ENCODE measurements at places on chromosomes 7 and 10. TPM values are rescaled to one million over a fixed set of nuclear protein-coding genes. Genes with fewer than 3 reads are reported as not detected.

- no peak for DNase-seq
These were observed 3.5 kb upstream of the C7orf33 start for GRCh38 chr7:148587076-148587475.

- no peak for DNase-seq
These were observed 80.2 kb upstream of the PRR15 start for GRCh38 chr7:29483219-29484104.

DNA sequence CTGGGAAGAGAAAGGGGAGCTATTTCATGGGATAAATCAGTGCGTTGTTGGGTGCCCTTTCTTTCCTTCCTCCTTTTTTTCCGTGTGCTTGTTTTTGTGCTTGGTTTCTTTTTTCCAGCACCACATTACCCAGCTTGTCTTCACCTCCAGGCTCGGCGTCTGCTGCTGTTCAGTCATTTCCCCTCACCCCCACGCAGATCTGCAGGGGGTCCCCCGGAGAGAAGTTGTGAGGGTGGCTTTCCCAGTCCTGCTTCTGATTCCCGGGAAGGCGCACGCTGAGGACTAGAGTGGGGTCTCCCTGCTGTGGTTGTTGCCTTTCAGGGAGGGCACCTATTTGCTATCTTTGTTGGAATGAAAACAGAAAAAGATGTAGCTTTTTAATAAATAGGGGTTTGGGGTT, 1.6 kb downstream of the CAMK1D start:
- DNase-seq: no peak

- DNase-seq: no peak
These were observed 151.3 kb upstream of the SLC13A1 start for GRCh38 chr7:123351027-123351426.

DNA sequence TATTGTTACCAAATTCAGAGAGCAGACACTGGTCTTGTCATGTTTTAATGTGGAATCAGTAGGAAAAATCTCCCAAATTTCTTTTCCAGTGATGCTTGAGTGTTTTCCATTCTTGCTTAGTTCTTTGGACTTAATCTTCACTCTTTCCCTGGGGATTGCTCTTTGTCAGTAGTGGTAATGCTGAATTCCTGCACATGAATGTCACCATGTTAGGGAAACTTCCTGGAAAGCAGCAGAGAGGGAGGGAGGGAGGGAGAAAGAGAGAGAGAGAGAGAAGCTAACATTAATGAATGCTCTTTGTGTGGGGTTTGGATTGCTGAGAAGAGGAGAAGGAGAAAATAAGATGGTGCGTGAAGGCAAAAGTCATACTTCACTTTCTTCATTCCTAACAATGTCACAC, 295.3 kb upstream of the COBL start:
- no peak for DNase-seq

- DNase-seq: peak; percentile 69
These were observed 145.6 kb upstream of the FAM20C start for GRCh38 chr7:46830-47140.

- no peak for DNase-seq
These were observed 2.3 kb upstream of the CREB5 start for GRCh38 chr7:28409716-28410627.

DNA sequence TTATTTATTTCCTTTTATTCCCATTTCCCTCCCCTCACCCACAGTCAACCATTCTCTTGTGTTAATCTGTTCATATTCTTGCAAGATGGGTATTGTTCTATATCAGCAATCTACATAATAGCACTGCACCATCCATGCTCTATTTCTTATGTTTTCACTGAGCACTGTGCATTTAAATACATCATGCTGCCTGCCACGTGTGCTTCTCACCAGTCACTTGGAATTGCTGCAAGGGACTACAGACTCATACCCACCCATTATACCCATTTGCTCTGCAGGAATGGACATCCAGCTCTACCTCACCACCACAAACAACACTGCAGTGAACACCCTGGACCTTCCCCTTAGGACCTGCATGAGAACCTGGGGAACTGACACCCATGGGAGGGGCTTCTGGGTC, 20.8 kb downstream of the DLG5 start:
- DNase-seq: no peak

Gene EFCAB10
- total RNA-seq: not detected

Gene FAM131B
- total RNA-seq: 0.19 TPM

Gene METTL27
- total RNA-seq: 6.8 TPM
